HCT116 (cell line): ENCODE measurements at places on chromosomes 1 and 21.

- DNase-seq, result no peak
These were observed 167.5 kb downstream of the ATG4C start for GRCh38 chr1:62951428-62951827.

- DNase-seq, result no peak
These were observed 160.4 kb downstream of the HLX start for GRCh38 chr1:221039616-221040015.

DNA sequence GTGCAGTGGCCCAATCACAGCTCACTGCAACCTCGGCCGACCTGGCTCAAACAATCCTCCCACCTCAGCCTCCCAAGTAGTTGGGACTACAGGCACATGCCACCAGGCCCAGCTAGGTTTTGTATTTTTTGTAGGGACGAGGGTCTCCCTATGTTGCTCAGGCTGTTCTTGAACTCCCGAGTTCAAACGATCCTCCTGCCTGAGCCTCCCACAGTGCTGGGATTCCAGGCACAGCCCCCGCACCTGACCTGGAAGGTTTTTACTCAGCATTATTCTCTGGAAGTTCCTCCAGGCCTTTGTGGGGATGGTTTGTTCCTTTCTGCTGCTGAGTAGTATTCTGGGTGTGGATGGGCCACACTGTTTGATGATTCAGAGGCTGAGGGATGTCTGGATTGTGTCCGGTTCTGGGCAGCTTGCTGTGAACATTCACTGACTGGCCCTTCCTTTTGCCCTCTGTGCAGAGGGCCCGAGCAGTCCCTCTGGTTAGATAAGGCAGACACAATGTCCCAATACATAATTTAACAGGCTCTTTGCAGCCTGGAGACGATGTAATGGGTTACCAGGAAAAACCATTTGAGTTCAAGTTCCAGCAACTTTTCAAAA lies 6.0 kb upstream of the TRAPPC10 start:
- DNase-seq, result no peak

DNA sequence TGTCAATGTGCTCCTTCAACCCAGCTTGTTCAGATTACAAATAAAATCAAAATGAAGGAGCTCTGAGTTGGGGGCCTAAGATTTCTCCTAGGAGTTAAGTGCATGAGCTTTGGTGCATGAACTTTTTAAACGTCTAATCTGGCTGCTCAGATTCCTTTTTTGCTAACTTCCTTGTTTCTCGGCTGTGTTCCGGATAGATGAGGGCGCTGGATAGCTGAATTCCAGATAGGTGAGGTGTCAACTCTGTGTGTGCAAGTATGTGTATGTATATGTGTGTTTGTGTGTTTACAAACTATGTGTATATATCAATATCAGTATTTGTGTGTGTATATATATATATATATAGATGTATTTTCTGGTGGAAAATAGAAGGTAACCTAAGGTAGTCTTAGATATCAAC lies 37.5 kb upstream of the RCAN3 start:
- no peak for DNase-seq
